SK-N-SH (cell line): ENCODE measurements at places on chromosomes 12 and 14.

GRCh38 chr12:80059875-80060274 is 39.5 kb upstream of the OTOGL start:
- DNase-seq: no peak

DNA sequence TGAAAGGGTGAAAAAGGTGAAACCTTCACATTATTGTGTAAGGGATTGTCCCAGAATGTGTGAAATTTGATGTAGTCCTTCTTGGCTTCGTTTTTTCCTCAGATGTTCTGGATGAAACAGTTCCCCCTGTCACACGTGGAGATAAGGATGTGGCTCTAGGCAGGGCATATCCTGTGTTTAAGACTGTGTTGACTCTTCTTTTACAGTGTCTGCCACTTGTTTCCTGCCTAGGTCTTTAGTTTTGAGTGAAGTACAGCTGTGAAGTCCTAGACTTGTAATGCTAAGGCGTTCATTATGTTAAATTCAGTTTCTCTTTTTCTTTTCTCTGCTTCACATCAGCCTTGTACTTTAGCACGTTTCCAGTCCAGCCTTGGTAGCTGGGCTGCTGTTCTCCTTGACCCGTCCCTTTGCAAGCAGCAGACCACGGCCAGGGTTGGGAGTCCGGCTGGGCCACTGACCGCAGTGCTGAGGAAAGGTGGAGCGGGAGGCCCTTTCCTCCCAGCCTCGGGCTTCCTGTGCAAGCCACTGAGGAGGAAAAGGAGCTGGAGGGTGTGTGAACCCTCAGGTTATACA is 59.1 kb downstream of the RASSF3 start:
- DNase-seq: peak; percentile 47

GRCh38 chr14:39232554-39233415 is 930 bp upstream of the MIA2 start:
- DNase-seq: no peak

GRCh38 chr12:13173012-13173932 is 23.3 kb upstream of the EMP1 start:
- DNase-seq: no peak

GRCh38 chr12:104669851-104670337 is 213.1 kb downstream of the CHST11 start:
- no peak for DNase-seq

DNA sequence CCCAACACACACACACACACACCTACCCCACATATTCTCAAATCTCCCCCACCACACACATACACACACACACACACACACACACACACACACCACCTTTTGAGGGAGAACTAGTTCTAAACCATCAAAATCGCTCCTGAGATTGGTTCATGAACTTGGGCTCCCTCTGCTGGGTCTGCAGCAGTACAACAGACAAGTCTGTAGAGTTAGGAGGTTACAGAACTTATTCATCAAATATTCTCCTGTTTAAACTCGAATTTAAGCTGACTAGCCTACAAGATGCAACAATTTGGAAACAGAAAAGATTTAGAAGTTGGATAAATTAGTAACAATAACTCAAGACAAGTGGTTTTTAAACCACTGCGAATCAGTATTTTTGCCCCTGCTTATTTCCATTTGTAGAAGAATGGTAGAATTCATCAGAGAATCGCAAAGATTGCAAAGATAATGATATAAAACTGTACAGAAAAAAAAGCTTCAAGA is 136.4 kb upstream of the USP15 start:
- DNase-seq: peak; percentile 11

DNA sequence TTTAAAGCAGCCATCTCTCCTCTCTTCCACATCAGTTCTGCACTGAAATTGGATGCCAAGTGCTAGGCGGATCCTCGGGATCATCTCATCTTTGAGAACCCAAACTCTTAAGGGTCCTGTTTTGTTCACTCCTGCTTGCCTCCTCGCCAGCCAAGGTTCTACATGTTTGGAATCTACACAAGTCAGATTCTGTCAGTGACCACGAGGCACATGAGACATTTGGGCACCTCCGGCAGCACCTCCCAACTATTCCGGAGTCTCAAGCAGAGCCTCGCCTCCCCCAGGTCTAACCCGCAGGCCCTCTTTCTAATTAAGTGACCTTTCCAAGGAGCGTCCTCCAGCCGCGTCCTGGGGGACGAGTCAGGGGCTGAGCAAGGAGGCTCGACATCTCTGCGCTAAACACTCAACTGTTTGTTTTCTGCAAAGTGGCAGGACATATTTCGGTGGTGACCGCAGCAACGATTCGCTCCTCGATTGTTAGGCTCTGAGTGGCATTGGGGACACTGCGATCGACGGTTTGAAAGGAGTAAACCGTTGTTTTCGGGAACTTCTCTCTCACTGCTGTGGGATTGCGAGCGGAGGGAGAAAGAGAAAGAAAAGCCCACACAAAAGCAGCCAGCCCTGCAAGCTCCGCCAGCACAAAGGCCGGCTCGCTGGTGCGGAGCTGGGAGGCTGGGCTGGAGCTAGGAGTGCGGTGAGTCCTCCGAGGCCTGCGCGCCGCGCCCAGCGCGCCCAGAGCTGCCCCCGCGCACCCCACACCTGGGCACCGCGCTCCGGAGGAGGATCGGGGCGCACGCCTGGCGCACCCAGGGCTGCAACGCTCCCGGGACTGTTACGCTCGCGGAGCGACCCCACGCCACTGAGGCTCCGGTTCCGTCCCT is 640 bp downstream of the ARMH4 start:
- peak; percentile 27 for DNase-seq

DNA sequence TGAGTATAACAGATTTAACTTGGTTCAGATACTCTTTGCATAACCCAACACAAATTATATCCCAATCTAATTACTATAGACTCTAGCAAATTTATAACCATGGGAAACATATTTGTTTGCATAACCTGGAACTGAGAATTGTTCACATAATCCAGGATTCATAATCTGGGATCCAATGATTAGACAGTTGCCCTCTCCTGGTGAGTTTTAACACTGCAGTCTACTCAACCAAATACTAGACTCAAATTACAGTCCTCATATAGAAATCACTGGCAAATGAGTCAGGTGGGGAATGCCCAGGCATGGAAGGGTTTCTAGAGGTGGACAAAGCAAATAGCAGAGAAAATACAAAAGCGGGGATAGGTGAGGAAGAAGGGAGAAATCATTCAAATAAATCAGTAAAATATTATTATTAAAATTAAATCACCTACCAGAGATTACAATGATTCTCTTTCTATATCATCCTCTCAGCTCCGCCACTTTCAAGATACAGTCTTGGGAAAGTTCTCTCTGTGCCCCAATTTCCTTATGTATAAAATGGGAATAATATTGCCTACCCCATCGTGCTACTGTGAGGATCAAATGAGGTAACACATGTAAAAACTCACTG is 9.4 kb downstream of the GCH1 start:
- peak; percentile 51 for DNase-seq

DNA sequence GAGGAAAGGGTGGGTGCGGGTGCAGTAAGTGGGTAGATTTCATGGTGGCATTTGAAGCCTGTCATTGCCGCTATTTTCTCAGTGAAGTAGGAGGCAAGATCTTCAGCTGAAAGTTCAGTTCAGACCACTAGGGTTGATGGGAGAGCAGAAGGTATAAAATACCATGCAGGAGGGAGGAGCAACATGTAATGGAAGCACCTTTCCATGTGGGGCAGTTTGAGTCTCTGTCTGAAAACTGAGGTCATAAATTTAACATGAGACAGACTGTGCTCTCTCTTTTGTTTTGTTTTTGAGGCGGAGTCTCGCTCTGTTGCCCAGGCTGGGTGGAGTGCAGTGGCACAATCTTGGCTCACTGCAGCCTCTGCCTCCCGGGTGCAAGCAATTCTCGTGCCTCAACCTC is 22.7 kb downstream of the LRRC74A start:
- no peak for DNase-seq

GRCh38 chr12:93981411-93981810 is 167.0 kb upstream of the PLXNC1 start:
- no peak for DNase-seq

DNA sequence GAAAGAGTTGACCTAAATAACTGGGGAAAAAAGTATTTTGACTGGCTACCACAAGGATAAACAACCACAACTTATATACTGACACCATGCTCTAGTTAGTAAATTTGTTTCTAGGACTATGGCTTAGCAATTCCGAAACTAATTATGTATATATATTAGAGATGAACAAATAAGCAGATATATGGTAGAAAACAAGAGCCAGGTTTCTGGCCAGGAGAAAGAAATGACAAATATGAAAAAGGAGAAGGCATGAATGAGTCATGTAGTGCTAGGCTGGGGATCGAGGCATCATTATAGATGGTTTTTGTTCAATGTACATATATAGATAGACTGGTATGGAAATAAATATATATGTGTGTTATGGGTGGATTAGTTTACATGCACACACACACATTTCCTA is 5.5 kb upstream of the LRRC74A start:
- DNase-seq: no peak

DNA sequence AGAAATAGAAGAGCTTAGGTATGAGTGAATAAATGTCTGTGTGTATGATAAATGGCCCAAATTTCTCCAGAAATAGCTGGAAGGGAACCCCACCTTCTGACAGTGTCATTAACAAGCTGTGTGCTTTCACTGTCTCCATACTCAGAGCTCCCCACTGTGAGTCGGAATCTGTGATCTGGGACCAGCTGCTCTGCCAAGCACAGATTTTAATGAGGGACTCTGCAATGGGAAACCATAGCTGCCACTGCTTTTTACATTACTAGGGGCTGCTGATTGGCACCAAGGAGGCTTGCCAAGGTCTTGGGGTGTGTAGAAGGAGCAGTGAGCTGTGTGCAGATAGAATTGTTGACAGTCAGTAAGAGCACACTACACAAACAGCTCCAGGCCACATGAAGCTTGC is 244.2 kb upstream of the CCDC196 start:
- DNase-seq: no peak
